ENCODE measurements at places on chromosomes 13 and 19. TPM values are rescaled to one million over a fixed set of nuclear protein-coding genes. Genes with fewer than 3 reads are reported as not detected.

GRCh38 chr19:53004242-53004641 is 9.5 kb upstream of the ERVV-1 start:
- no peaks in the 10 kb centered on the region for H3K27me3 ChIP-seq
- no peak for DNase-seq
- H3K4me3 ChIP-seq = no peak overlapping the region
- no peaks in the 10 kb centered on the region for H3K4me1 ChIP-seq
- no peaks in the 10 kb centered on the region for H3K36me3 ChIP-seq
- no peak overlapping the region for H3K27ac ChIP-seq

DNA sequence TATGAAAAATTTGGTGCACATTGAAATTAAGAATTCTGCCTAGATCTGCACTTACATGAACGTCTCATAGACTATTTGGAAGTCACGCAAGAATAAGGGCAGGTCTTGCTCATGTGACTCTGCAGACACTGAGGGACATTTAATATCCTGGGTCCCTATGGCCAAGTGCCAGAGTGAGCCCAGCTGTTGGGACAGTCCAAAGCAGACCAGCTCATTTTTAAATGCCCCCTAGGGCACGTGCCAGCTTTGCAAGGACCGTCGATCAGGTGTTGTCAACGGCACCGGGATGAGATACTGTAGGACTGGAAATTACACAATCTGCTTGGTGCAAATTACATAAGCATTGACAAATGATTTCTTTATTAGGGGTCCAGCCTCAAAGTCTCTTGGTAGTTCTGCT is 293.6 kb downstream of the TEX29 start:
- no peak overlapping the region for H3K27ac ChIP-seq
- DNase-seq = no peak
- H3K4me1 ChIP-seq = no peaks in the 10 kb centered on the region
- no peak overlapping the region for H3K4me3 ChIP-seq
- no peaks in the 10 kb centered on the region for H3K27me3 ChIP-seq

DNA sequence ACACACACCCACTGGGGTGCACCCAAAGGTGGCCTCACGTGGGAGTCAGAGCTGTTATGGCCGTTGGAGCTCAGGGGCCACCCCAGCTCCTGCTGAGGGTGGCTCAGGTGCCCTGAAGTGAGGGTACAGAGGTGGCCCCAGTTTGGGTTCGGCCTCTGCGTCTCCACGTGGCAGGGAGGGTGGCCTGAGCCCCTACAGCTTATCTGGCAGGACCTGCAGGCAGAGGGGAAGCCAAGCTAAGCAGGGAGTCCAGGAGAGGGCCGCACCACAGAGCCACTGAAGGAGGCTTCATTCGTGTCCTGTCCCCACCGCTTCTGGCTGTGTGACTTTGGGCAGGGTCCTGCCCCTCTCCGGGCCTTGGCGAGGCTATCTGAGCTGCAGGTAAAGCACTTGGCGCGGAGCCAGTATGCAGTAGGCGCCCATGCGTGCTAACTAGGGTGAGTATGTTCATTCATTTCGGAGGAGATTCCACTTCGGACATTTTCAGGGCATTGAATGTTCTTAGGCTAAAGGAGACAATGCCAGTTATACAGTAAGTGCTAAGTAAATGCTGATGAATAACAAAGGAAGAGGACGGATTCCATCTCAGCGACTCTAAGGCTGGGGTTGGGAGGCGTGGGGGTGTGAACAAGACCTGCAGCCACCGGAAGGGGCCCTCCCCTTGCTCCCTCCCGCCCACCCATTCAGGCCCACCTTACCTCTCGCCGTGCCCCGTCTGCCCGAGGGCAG is 4.9 kb downstream of the REX1BD start:
- peak; percentile 42 for DNase-seq
- H3K4me3 ChIP-seq = peak overlapping the region; percentile 55
- H3K27ac ChIP-seq = no peak overlapping the region
- H3K27me3 ChIP-seq = peaks cover 44% of the 10 kb centered on the region
- H3K4me1 ChIP-seq = peaks cover 27% of the 10 kb centered on the region
- no peaks in the 10 kb centered on the region for H3K36me3 ChIP-seq

GRCh38 chr19:11481534-11482383 is 913 bp upstream of the ELAVL3 start:
- DNase-seq = peak; percentile 92
- no peaks in the 10 kb centered on the region for H3K36me3 ChIP-seq
- peaks cover 3% of the 10 kb centered on the region for H3K4me1 ChIP-seq
- H3K27me3 ChIP-seq = peaks cover 55% of the 10 kb centered on the region

GRCh38 chr13:91805605-91806004 is 407.2 kb downstream of the GPC5 start:
- no peak overlapping the region for H3K27ac ChIP-seq
- H3K4me3 ChIP-seq = no peak overlapping the region
- H3K4me1 ChIP-seq = no peaks in the 10 kb centered on the region
- no peaks in the 10 kb centered on the region for H3K36me3 ChIP-seq

GRCh38 chr19:16772841-16773240 is 53.2 kb downstream of the NWD1 start:
- peaks cover 9% of the 10 kb centered on the region for H3K4me1 ChIP-seq
- peaks cover 4% of the 10 kb centered on the region for H3K27me3 ChIP-seq
- no peaks in the 10 kb centered on the region for H3K36me3 ChIP-seq
- no peak overlapping the region for H3K27ac ChIP-seq

DNA sequence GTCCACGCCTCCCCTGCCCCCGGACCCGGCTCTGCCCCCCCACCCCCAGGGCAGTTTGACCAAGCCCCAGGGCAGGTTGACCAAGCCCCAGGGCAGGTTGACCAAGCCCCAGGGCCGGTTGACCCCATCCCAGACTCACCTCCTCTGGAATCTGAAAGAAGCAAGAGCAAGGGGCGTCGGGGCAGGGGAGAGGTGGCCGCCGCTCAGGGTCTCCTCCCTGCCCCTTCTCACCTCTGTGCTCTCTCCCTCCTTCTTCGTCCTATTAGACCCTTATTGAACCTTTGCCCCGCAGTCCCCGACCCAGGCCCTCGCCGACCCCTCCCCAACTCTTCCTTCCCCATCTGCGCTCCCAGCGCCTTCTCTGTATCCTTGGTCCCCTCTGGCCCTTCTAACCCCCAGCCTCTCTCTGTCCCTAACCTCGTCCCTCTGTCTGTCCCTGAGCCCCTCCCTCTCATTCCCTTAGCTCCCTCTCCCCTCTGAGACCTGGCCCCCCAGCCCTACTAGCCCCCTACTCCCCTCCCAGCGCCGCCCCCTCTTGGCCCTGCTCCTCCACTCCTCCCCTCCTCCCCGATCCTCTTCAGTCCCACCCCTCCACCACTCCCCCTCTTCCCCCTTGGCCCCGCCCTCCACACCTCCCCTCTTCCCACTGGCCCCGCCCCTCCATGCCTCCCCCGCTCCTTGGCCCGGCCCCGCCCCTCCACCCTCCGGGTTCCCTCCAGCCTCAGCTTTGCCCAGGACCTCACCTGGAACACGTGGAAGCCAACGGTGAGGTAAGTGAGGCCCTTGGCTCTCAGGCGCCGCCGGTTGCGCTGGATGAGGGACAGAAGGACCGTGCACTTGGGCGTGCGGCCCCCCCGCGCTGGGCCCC is 7.6 kb downstream of the CAPN12 start:
- peak overlapping the region; percentile 57 for H3K4me3 ChIP-seq
- H3K27me3 ChIP-seq = peaks cover 22% of the 10 kb centered on the region
- no peaks in the 10 kb centered on the region for H3K36me3 ChIP-seq
- peaks cover 12% of the 10 kb centered on the region for H3K4me1 ChIP-seq

GRCh38 chr13:77213644-77214043 is 113.2 kb downstream of the MYCBP2 start:
- H3K27ac ChIP-seq = no peak overlapping the region
- no peak overlapping the region for H3K4me3 ChIP-seq
- H3K27me3 ChIP-seq = no peaks in the 10 kb centered on the region
- H3K4me1 ChIP-seq = no peaks in the 10 kb centered on the region
- DNase-seq = no peak

DNA sequence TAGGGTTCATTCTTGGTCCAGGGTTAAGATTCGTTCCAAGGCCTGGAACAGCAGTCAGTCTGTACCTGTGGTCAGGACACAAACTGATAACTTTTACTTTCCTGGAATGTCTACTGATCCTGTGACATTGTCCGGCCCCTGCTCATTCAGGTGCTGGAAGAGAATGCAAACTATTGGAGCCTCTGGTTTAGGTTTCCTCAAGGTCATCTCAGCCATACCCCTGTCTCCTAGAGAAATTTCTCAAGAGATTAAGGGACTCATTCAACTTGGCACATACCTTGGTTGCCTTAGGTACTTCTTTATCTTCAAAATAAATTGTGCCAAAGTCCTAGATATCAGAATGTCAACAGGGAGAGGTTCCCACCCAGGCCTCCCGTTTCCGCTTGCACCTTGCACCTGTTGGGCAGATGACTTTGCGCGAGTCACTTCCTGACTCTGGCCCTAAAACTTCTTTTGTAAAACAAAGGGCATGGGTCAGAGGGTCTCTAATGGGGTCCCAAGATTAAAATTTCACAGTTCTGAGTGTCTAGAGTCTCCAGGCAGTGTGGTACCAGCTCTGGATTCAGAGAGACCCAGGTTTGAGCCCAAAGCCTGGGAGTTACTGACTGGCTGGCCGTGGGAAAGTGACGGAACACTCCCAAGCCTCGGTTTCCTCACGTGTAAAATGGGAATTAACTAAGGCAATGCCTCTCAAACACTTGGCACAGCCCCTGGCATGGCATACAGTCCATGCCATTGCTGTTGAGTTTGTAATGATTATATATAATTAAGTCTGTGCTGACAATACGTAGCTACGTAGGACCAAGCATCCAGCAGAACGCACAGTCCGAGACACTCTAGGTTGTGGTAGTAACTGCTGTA is 25.8 kb upstream of the CYP2S1 start:
- DNase-seq = no peak
- no peak overlapping the region for H3K4me3 ChIP-seq
- no peaks in the 10 kb centered on the region for H3K36me3 ChIP-seq
- H3K27ac ChIP-seq = no peak overlapping the region
- H3K4me1 ChIP-seq = no peaks in the 10 kb centered on the region

GRCh38 chr13:111597618-111598017 is 277.2 kb downstream of the TEX29 start:
- H3K27ac ChIP-seq = no peak overlapping the region
- H3K27me3 ChIP-seq = no peaks in the 10 kb centered on the region
- H3K4me3 ChIP-seq = no peak overlapping the region

GRCh38 chr13:104014803-104015645 is 948.8 kb upstream of the SLC10A2 start:
- no peak overlapping the region for H3K4me3 ChIP-seq
- no peaks in the 10 kb centered on the region for H3K36me3 ChIP-seq
- H3K4me1 ChIP-seq = peaks cover 7% of the 10 kb centered on the region

GRCh38 chr13:75635828-75636435 is at the start of gene LMO7:
Gene LMO7, plus strand, starts transcription at chr13:75636330. Its CDS starts 328 bp downstream, at chr13:75636658.
- H3K4me3 ChIP-seq = peak within 1 kb of the TSS; percentile 54
- no peak within 1 kb of the TSS for H3K27ac ChIP-seq
- peaks cover 14% of the 10 kb centered on the region for H3K4me1 ChIP-seq
- H3K27me3 ChIP-seq = peaks cover 58% of the 10 kb centered on the region
- H3K36me3 ChIP-seq = no peaks in the 10 kb centered on the region

DNA sequence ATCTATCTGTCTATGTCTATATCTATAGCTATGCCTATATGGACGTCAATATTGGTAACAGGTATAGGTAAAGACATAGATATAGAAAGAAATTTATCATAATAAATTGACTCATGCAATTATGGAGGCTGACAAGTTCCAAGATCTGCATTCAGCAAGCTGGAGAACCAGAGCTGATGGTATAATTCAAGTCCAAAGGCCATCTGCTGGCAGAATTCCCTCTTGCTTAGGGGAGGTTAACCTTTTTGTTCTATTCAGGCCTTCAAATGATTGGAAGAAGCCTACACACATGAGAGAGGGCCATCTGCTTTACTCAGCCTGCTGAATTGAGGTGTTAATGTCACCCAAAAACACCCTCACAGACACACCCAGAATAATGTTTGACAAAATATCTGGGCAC is 10.8 kb downstream of the RASL11A start:
- no peaks in the 10 kb centered on the region for H3K36me3 ChIP-seq
- no peaks in the 10 kb centered on the region for H3K4me1 ChIP-seq
- DNase-seq = no peak
- no peak overlapping the region for H3K4me3 ChIP-seq

- H3K36me3 ChIP-seq = no peaks in the 10 kb centered on the region
- peak; percentile 10 for DNase-seq
- no peaks in the 10 kb centered on the region for H3K27me3 ChIP-seq
These were observed 517.2 kb upstream of the SLITRK1 start for GRCh38 chr13:84399320-84400085.

DNA sequence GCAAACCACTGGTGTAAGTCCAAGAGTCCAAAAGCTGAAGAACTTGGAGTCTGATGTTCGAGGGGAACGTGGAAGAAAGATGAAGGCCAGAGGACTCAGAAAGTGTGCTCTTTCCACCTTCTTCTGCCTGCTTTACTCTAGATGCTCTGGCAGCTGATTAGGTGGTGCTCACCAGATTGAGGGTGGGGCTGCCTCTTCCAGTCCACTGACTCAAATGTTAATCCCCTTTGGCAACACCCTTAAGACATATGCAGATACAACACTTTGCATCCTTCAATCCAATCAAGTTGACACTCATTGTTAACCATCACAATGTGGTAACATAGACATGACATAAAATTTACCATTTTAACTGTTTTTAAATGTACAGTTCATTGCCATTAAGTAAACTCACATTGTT is 249.5 kb downstream of the COG6 start:
- no peaks in the 10 kb centered on the region for H3K27me3 ChIP-seq
- H3K4me1 ChIP-seq = no peaks in the 10 kb centered on the region

DNA sequence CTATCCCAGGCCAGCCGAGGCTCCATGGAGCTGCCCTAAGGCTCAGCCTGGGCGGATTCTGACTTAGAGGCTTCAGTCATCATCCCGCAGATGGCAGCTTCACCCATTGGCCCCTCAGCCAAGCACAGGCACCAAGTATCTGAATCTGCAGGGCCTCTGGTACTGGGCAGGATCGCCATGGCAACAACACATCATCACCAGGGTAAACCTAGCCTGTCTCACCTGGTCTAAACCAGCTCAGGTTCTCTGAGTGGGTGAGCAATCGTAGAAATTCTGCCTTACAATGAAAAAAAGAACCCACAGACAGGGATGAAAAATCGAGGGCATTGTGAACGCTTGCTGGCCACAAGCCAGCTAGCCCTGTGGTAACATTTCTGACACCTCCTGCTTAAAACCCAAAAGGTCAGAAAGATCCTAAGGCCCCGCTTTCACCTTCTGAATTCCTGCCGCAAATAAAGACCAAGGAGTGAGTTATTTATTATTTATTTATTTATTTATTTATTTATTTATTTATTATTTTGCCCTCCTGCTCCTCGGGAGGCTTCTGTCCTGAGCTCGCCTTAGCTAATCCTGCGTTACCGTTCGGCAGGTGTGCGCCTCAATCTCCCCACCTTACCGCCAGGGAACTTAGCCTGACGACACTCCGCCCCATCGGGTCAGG is 12.0 kb upstream of the CEACAM21 start:
- no peaks in the 10 kb centered on the region for H3K36me3 ChIP-seq
- H3K4me3 ChIP-seq = no peak overlapping the region
- H3K27ac ChIP-seq = no peak overlapping the region
- no peaks in the 10 kb centered on the region for H3K4me1 ChIP-seq
- peaks cover 71% of the 10 kb centered on the region for H3K27me3 ChIP-seq
- peak; percentile 9 for DNase-seq

Gene TMEM150B
- not detected for total RNA-seq

Gene SIGLEC10
- total RNA-seq = not detected

Gene CGB5
- total RNA-seq = not detected

Gene HIPK4
- total RNA-seq = not detected

Gene ZNF625
- total RNA-seq = 42.9 TPM

Gene SDHAF1
- 18.6 TPM for total RNA-seq

Gene TPTE2
- 0.17 TPM for total RNA-seq

Gene NLRP11
- not detected for total RNA-seq

Data from neural progenitor cell (in vitro differentiated cells).